Endothelial cell of umbilical vein (primary cell): ENCODE measurements at places on chromosomes 3 and 15. TPM values are rescaled to one million over a fixed set of nuclear protein-coding genes. Genes with fewer than 3 reads are reported as not detected.

- no peak for DNase-seq
These were observed 213.1 kb upstream of the LRIG1 start for GRCh38 chr3:66713921-66714320.

DNA sequence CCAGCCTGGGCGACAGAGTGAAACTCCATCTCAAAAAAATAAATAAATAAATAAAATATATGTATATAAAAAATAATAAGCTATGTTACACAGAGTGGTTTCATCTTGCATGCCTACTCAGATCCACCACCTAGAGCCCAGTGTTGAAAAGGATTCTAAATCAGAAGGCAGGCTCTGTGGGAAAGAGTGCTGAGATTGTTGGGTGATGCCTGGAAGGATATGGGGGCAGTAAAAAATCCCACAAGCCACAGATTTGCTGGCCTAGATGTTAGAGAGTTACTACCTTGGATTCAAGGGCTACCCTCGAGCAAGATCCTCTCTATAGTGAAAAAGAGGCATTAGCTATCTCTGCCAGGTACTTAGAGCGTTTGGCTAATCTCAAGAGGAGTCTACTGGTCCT lies 144.3 kb downstream of the STAC start:
- no peak for DNase-seq

GRCh38 chr15:99450896-99451358 lies 114.9 kb upstream of the MEF2A start:
- DNase-seq, result peak; percentile 75

DNA sequence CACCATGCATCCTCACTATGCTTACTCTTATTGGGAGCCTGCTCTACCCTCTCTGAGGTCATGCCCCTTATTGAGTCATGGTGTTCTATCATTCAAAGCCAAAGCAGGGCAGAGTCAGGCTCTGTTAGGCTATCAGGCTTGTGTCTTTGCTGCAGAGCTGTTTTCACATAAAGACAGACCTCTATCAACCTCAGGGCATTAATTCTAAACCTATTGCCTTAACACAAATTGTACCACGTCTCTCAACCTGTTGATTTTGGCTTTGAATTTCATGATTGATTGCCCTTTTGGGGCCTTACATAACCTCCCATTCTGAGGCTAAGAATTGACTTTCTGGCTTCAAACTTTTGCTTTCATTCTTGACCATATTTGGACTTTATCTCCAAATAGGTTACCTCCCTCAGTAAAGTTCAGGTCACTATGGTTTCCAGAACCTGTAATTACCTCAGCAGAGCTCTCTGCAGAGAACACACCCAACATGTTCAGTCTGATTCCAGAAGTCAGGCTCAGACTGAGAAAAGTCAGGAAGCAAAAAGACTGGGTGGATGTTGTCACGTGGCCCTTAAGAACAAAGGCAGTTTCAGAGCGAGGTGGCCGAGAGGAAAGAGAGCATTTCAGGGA lies 221.4 kb upstream of the NANOGP8 start:
- peak; percentile 83 for DNase-seq

GRCh38 chr15:91882858-91883586 lies 29.5 kb downstream of the SLCO3A1 start:
- DNase-seq, result no peak

DNA sequence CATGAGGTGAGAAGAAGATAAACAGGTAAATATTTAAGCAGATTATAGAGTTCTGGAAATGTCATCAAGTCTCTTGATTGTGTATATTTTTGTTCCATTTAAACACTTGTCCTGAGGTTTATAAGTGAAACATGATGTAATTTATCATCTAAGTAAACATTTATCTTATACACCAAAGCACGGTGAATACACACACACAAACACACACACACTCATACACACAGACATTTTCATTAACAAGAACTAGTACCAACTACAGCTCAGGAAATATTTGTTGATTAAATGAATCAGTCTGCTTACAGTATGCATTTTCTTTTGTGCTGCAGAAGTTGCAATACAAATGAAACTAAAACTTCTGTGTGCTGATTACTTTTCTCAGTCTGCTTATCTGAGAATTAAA lies 357.3 kb downstream of the ZBTB20 start:
- no peak for DNase-seq

DNA sequence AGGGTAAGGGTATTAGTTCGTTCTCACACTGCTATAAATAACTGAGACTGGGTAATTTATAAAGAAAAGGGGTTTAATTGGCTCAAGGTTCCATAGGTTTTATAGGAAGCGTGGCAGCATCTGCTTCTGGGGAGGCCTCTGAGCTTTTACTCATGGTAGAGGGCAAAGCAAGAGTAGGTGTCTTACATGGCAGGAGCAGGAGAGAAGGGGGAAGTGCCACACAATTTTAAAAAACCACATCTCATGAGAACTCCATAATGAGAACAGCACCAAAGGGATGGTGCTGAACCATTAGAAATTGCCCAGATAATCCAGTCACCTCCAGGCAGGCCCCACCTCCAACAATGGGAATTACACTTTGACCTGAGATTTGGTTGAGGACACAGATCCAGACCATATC lies 12.2 kb downstream of the RNF111 start:
- no peak for DNase-seq

Gene LRTM1
- total RNA-seq, result not detected in 2 replicates

- no peak for DNase-seq
These were observed 39.7 kb upstream of the POLG start for GRCh38 chr15:89374086-89374981.

Gene MUC4
- not detected in 2 replicates for total RNA-seq

- DNase-seq, result peak; percentile 9
These were observed 33.8 kb upstream of the GREM1 start for GRCh38 chr15:32683906-32684584.

GRCh38 chr15:99645951-99646350 lies 80.2 kb downstream of the MEF2A start:
- DNase-seq, result no peak

DNA sequence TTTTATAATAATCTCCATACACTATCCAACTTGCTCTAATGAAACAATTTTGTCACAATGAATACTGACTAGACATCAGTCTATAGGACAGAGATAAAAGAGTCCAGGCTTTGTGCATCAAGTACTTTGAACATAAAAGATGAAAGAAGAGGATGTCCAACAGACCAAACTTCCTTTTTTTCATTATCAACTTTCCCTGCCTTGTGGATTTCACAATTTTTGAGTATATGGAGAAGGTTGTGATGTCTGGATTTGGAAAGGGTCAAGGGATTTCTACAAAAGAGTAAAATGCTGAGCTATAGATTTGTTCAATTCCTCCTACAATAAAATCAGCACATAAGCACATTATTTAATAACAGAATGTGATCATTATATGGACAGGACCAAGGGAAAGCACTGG lies 25.7 kb downstream of the CD47 start:
- DNase-seq, result no peak

Gene MUC20
- 0.62 and 0.81 TPM in 2 replicates for total RNA-seq

Gene CHCHD6
- total RNA-seq, result 8.4 and 13.4 TPM in 2 replicates

DNA sequence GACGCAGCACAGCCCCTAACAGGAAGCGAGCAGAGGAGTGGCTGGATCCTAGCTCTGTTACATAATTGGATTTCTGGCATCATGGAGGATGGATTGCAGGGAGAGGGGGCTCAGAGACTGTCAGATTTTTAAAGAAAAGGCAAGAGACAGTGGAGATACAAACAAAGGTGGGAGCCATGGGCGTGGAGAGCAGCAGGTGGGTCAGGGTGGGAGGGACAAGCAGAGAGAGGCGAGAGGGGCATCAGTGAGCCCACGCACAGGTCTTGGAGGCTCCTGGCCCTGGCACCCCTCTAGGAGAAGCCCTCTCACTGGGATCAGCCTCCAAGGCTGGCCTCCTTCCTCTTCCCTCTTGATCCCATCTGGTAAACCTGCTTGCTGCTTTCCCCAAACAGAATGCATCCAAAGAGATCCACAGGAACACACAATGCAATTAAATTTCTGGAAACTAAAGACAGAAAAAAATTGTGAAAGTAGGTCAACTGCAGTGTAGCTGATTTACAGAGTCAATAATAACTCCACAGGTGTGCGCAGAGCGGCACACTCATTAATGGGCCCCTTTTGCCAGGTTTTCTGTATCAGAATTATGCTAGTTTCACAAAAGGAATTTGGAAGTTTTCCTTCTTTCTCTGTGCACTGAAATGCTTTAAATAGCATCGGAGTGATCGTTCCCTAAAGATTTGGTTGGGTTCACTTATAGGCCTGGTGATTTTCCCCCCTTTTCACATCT lies 66.1 kb downstream of the LSM3 start:
- DNase-seq, result no peak

DNA sequence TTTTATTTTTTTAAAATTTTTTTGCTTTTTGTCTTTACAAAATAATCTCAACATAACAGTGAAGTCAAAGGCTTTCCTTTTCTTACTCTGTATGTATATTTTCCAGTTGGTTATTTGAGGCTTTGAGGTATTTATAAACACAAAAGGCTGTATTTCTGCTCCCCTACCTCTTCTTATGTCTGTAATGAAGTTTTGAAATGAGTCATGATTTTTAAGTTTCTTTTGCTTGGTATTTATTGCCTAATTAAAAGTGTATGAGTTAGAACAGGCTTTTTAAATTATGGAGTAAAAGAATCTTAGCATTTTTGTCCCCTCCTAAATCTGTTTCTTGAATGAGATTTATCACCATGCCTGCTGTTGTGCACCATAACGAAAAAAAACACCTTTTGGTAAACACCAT lies 66.0 kb downstream of the DCUN1D1 start:
- DNase-seq, result no peak

GRCh38 chr3:170038434-170039110 lies 777 bp downstream of the GPR160 start:
- no peak for DNase-seq

DNA sequence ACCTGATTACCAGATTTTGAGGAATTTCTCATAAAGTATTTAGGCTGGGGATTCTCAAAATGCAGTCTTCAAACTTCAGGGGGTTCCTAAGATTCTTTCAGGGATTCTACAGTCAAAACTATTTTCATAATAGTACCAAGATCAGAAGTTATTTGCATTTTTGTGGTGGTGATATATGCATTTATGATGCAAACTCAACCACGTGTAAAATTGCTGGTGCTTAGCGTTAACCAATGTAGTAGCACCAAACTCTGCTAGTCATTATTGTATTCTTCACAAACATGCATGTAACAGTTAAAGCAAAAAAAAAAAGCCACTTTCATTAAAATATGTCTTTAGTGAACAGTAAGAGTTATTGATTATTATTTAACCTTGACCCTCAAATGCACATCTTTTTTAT lies 274.9 kb upstream of the DNAJC19 start:
- DNase-seq, result no peak

GRCh38 chr3:75260-75659 lies 121.3 kb upstream of the CHL1 start:
- DNase-seq, result no peak

Gene NRROS
- 14.4 and 15.6 TPM in 2 replicates for total RNA-seq

Gene LARP6
- total RNA-seq, result 16.9 and 25.2 TPM in 2 replicates

Gene SERINC4
- total RNA-seq, result 0.12 TPM in 1 of 2 replicates, not detected in the other

- no peak for DNase-seq
These were observed 1310.2 kb downstream of the SI start for GRCh38 chr3:163768048-163768447.

- no peak for DNase-seq
These were observed 62.5 kb upstream of the MLF1 start for GRCh38 chr3:158508481-158508880.

- no peak for DNase-seq
These were observed 9.0 kb upstream of the ADGRG7 start for GRCh38 chr3:100600181-100601042.

DNA sequence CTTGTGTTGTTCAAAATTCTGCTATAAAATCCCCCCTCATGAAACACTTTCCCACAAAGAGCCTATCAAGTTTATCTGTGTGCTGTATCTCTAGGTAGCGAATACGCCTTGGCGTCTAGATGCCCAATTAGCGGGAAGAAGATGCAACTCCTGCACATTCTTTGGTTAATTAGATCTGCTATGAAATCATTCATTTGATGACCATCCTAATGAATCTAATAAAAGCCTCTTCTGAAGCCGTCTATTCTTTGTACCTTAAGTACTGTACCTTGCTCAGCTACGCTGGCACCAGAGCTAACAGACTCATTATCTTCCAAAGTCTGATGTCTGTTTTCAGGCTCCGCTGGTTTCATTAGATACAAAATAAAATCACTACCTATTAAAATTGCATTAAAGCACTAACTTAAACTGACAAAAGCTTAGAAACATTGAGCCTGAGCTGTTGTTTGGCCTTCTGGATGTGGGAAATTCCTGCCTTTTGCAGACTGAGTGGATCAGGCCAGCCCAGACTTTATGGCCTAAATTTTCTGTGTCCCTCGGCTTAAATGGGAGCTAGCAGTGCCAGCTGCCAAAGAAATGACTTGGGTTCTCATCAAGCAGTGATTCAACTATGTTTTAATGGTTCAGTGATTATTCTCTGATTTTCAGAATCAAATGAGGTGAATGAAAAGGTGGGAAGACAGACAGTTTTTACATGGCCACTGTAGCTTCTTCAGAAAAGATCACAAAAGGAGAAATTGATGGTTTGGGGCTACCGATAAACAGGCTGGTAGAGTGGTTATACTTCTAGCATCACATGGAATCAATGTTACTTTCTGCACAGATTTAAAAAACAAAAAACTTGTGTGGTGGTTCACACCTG lies 28.4 kb upstream of the CHST2 start:
- no peak for DNase-seq

DNA sequence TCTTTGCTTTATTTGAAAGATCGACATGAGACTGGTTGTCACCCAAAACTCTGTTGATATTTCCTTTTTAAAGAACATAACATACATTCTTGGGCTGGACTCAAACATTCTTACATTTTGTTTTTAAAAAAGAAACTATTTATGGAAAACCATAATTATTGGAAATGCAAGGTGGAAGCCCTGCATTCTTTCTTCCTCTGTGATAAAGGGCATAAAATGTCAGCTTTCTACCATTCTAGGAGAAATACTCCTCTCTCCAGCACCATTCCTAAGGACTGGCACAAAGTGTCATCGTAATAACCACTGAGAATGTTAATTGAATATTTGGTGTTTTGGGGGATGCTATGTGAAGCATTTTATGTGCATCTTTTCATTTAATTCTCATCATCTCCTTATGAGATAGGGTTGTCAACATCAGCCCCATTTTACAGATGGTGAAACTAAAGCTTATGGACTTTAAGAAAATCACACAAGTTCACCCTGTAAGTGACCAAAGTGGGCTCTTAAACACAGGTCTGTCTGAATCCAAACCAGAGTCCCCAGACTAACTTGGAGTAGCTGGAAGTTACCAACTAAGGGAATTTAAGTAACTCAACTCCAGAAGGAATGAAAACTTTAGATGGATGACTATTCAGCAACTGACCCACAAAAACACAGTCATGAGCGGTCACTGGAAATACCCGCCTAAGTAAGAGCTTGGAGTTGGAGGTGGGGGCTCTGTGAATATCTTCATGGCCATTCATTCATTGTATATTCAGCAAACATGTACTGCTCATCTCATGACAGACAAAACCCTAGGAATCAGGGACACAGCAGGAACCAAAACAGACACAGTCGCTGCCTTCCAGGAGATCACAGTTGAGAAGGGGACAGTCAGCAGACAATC lies 45.9 kb upstream of the LMCD1 start:
- DNase-seq, result no peak

Gene DPPA2
- total RNA-seq, result not detected in 2 replicates

- DNase-seq, result no peak
These were observed 104.5 kb downstream of the LSAMP start for GRCh38 chr3:116340680-116341216.

Gene PRR20G
- total RNA-seq, result not detected in 2 replicates

Gene DNAH12
- total RNA-seq, result 0.20 TPM in 1 of 2 replicates, not detected in the other

GRCh38 chr3:127342735-127343134 lies 54.9 kb upstream of the PRR20G start:
- no peak for DNase-seq

- no peak for DNase-seq
These were observed 268.4 kb upstream of the FRG2C start for GRCh38 chr3:75395580-75396315.
